ENCODE measurements at places on chromosomes 13 and 19.

DNA sequence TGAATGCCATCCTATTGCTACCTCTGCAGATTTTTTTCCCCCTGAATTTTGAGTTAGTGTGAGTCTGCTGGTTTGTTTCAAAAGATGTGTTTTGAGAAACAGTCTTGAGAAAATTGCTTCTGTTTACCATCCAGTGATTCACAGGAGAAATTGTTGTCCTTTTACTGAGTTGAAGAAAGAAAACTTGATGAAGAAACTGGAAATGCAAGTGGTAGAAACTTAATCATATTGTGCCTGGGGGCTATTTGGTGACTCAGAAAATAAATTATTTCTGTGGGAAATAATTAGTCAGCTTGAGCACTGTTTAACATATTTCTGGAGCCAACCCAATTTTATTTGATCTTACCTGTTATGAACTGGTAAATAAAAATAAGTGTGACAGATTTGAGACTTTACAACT lies 35.4 kb downstream of the PAN3 start:
- DNase-seq, result no peak

DNA sequence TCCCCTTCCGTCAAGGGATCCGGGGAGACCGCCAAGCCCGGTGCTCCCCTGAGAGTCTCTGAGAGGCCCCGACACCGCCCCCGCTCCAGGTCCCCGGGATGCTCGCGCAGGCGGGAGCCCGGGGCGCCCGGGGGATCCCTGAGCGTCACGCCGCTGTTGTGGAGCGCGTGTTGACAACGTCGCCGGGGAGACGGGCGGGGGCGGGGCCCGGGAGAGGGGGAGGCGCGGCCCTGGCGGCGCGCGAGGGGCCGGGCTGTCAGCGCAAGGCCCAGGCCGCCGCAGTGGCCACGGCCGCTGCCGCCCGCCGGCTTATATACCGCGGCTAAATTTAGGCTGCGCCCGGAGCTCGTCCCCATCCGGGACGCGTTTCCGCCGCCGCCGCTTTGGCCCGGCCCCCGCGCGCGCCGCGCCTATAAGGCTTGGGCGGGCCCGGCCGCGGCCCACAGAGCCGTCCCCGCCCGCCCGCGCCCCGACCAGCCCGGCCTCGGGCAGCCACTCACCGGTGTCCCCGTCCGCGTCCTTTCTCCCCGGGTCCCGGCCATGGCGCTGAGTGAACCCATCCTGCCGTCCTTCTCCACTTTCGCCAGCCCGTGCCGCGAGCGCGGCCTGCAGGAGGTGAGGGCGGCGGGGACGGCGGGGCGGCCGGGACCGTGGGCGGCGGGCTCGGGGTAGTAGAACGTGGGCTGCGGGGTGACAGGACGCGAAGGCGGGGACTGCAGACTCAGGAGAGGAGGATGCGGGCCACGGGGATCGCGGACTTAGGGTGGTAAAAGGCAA lies at the start of gene KLF2:
TSS of gene KLF2 (plus strand) at position 443 of the 777 bp plus-strand sequence. CDS start at position 541, 98 bp downstream.
- peak; percentile 48 for DNase-seq

DNA sequence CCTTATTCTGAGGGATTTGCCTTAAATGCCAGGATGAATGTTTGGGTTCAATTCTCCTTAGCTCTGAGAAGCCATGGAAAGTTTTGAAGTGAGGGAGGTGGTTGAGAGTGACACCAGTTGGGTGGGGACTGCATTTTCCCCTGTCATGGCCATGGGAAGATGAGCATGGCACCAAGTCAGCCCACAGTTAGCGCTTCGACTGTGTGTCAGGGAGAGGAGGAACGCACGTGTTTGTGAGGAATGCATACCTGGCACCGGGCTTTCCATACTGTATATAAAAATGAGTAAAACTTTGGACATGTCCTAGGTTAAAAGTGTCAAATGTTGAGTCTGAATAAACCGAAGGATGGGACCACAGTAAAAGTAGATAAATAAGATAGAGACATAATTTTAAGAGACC lies 187.5 kb upstream of the KL start:
- no peak for DNase-seq

DNA sequence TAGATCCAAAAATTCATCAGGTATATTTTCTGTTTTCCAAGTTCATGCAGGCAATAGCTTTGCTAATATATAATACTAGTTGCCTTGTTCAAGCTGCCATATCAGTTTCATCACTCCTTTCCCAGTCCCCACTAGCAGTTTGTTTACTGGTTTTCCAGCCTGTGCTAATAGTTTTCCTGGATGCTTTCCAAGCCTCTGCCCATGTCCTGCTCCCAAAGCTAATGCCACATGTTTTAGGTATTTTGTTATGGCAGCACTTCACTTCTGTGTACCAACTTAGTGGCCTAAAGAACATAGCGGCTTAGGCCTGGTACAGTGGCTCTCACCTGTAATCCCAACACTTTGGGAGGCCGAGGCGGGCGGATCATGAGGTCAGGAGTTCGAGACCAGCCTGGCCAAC lies 28.1 kb upstream of the ZNF527 start:
- DNase-seq, result no peak

DNA sequence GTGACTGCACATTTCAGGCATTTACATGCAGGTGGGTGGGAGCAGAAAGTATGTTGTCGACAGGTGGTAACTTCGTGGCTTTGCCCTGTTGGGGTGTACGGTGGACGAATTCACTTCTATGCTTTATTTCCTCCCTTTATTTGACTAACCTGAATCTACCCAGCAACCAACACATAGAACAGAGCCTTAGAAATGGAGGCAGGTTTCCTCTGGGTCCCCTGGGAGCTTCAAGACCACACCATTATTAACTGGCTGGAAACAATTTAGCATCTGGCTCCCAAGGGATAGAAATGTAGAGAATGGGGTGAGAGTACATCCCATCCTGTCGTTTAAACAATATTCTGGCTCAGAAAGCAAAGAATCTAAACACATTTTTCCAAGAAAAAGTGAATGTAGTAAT lies 244.4 kb downstream of the DLEU7 start:
- no peak for DNase-seq

DNA sequence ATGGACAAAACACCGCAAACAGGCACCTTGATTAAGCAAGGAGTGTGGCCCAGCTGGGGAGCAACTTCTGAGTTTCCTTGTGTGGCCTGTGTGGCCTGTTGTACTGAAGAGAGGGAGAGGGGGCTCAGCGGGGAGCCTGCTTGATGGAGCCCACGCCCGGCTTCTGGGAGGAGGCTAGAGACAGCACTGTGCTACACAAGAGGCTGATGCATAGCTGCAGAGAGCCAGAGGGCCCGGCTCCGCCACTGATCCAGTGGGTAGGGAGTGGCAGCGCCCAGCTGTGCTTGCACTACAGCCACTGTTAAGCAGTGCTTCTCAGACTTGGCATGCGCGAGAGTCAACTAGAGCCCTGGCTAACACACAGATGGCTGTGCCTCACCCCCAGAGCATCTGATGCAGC lies 19.0 kb downstream of the LYL1 start:
- DNase-seq, result no peak

DNA sequence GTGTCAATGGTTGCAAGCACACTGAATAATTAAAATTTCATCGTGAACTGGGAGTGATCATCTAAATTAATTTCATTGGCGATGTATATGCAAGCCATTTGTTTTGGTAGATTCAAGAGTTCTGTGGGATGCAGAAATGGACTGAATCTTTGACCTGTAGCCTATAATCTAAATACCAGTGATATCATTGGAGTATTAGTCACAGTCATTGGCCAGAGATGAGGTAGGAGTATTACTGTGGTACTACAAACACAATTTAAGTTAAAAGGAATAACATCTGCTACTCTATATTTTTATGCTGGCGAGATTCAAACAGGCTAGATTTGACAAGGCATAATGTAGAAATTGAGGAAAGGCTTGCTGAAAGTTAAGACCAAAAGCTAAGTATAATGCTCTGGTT lies 14.0 kb downstream of the FRY start:
- DNase-seq, result no peak

GRCh38 chr13:75308222-75308621 lies 173.7 kb downstream of the TBC1D4 start:
- DNase-seq, result no peak

DNA sequence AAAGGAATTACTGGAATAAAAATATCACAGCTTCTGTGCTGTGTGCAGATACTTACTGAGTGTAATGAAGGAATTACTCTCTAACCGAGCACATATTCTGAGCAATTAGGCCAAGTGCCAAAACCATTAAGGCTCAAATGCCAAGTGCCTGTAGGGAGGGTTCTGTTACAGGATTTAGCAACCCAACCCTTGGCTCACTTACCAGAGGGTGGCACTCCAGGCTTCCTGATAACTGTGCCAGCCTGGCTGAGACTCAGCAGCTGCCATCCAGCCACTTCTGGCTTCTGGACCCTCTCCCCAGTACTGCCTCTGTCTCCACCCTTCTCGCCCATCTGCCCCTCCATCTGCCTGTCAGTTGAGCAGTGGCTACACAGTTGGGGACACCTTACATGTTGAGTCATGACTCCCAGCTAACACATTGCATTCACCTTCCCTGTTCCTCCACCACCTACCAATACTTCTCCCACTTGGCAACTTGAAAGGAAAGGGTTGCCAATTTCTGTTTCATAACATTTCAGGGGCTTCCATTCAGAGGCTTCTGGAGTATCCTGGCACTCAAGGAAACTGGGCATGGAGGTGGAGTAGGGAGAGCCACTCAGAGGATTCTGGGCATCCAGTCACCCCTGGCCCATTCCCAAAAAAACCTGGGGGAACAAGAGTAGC lies 110.5 kb downstream of the COG6 start:
- DNase-seq, result peak; percentile 53

DNA sequence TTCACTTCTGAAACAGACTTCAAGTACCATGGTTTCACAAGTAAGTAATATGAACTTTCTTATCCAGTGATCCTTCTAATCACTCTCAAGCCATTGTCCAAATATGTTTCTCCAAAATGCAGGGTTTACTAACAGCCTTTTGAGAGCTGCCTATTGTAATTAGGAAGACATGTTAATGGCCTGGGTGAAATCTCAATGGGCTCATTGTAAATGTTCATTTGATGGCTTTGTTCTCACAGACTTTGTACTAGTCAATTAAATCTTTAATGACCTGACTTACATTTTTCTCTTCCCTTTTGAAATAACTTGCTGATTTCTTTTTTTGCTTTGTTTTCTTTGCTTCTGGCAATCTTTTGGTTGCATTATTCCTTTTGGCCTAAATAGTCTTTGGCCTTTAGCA lies 444.8 kb downstream of the LIG4 start:
- no peak for DNase-seq

DNA sequence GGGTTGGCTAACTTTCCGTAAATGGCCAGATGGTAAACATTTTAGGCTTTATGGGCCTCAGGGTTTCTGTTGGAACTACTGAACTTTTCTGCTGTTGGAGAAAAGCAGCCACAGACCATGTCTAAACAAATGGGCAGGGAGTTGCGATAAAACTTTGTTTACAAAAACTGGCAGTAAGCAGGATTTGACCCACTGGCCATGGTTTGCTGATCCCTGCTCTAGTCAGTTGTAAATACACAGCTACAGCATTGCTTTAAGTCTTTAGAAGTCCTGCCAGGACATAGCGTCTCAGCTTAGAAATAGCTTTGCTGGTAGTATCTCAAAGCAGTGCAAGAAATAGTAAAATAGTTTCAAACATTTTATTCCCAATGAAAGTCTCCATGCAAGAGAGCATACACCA lies 88.4 kb downstream of the NALCN start:
- DNase-seq, result no peak

GRCh38 chr13:93505104-93505952 lies 278.7 kb downstream of the GPC6 start:
- DNase-seq, result no peak

GRCh38 chr13:25478186-25478585 lies 106.4 kb downstream of the ATP8A2 start:
- DNase-seq, result no peak
